ENCODE measurements at places on chromosomes 3 and 15. TPM values are rescaled to one million over a fixed set of nuclear protein-coding genes. Genes with fewer than 3 reads are reported as not detected.
A peak's percentile ranks its signal among the peaks of the same experiment; 100 is the strongest.

DNA sequence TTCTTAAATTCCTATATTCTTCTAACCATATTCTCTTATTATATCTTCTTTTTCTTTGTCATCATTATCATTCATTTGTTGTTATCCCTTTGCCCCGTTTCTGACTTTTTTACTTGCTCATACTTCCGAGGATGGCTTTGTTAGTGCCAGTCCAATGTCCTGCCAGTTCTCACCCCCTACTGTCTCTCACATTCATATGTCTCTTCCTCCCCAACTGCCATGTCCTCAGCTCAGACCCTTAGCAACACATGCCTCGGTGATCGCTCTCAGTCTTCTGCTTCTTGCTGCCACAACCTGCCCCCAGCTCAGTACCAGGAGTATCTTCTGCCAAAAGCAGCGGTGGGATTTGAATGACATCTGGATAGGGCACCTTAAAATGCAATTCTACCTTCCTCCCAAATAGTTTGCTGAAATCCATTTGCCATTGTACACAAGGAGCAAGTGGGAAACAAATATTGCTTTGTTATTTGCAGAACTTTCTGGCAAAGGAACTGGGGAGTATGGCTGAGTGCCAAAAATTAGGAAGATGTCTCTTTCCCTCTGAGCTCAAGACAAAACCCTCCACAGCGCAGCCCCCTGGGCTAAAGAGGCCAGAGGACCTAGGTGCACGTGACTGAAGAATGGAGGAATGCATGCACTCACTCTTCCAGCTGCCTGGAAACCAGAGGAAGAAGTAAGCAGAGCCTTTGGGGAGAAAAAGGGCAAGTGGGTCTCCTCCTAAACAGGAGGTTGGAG is 57.7 kb upstream of the CTNNB1 start:
- no peak for DNase-seq

DNA sequence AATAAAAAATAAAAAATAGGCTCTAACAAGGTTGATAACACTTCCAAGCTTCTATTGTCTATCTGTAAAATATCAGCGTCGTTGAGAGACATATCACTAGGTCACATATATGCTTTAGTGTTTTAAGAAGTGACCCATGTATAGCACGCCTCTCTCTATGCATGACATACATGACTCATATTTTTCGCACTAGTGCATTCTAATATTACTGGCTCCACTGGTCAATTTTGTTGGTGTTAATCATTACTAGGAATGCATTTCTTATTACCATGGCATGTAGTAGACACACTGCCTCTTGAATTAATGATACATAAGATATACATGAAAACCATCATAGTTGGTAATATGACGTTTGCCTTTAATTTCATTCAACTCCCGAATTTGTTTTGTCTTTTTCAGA is 203.1 kb downstream of the CHL1 start:
- DNase-seq = no peak

DNA sequence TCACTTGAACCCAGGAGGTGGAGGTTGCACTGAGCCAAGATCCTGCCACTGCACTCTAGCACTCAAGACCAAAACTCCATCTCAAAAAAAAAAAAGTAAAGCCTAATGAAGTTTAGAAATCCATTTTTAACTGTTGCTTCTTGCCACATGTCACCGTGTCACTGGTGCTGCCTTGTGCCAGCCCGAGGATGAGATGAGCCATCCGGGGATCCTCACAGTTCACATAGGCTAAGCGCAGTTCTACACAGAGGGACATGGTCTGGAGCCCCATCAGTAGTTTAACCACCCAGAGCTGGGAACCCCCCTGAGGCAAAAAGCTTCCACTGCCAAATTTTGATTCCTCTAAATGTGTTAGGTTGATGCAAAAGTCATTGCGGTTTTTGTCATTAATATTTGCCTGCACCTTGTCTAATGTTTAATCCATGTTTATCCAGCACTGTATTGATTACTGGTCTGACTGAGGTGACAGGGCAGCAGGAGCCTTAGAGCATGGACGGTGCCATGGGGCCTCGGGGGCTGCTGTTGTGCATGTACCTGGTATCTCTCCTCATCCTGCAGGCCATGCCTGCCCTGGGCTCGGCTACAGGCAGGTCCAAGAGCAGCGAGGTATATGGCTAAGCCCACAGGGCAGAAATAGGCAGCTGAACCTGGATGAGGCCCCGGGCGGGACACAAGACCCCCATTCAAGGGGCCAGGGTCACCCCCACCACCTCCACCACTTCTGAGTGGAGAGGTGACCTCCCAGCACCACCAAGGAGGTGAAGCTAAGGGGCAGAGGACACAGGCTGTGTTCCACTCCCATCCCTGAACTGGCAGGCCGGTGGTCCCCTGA is at the start of gene ITIH1:
ITIH1 (plus strand) TSS at position 473 of the 832 bp plus-strand sequence; CDS start at position 490, 17 bp downstream.
- DNase-seq = no peak

- DNase-seq = no peak
Measured at GRCh38 chr15:45544266-45545023, 21.9 kb upstream of the SLC30A4 start.

DNA sequence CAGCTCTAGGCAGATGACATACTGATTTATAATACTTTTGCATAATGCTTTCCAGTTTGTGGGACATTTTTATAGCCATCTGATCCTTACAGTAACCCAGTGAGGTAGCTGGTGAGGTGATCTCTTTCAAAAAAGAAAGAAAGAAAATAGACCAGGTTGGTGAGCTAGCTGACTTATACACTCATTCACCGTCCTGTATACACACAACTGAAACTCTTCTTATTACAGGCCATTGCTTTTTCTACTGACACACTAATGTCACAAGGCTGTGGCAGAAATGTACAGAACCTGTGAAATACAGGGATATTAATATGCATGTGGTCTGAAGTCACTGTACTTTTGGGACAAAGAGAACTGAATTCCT is 150.2 kb upstream of the BHLHE40 start:
- DNase-seq = no peak

DNA sequence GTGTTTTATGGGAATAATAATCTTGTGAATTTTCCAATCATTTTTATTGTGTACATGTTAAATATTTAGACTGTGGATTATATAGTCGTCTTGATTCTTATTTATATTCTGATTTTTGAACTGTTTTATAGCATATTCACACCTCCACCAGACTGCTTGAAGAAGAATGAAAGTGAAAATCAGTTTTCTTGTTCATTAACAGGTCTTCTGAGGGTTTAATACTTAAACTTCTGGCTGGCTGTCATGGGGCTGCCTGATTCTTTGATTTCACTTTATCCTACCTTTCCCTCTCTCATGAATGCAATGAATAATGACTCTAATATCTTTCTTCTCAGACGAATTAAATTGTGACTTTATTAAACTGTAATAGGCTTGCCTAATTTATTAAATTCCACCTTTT is 56.2 kb downstream of the ATP2C1 start:
- no peak for DNase-seq

- DNase-seq = no peak
Measured at GRCh38 chr3:24290596-24290995, 204.1 kb downstream of the THRB start.

DNA sequence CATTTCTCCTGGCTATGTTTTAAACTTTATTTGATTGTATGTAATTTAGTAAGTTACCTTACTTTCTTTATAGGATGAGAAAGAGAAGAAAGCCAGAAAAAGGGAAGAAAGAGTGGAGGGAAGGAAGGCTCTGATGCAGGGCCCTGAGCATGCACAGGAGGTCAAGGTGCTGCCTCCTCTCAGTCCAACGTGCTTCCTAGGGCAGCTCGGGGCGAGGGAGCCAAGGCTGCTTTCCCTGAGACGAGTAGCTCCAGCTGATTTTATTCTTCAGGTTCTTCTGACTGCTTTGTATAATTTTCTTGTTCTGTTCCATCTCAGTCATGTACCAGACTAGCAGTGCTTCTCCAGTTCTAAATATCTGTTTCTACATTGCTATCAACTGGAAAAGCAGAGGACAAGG is 3.4 kb downstream of the CORO2B start:
- no peak for DNase-seq

DNA sequence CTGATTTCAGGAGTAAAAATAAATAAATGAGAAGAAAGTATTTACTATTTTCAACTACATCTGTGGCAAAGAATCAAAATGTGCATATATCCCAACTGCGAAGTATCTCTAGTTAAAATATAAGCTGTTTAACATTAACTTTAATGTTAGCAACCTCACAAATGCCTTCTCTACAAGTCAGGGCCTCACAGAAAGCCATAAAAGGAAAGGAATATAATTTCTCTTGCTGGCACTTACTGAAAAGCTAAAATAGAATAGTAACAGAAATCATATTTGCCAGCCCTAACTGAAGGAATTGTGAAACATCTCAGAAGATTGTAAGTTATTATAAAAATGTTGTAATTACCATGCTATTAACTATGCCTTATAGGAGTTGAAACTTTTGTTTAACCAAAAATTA is 65.1 kb upstream of the MBNL1 start:
- no peak for DNase-seq

DNA sequence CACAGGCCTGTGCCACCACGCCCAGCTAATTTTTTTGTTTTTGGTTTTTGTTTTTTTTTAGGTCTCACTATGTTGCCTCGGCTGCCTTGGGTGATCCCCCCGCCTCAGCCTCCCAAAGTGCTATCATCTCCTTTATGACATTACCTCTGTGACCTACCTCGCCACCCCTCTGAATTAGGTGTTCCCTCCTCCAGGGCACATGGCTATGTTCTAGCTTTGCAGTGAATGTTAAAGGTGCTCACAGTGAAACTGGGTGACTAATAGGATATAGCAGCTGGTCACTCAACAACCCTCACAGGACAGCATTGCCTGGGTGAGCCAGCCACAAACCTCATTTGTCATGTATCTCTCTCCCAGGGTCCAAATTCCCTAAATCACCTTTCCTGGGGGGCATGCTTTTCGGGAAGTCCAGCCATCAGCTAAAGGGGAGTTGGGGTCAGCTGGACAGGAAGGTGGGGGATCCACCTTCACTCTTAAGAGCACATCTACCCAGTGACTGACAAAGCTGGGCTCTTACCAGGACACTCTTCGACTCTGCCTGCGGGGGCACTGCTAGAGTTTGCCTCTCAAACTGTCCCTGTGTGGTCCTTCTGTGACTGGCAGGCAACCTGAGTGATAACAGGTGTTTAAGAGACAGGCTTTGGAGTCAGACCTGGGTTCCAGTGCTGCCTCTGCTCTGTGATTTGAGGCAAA is 1.6 kb upstream of the TTLL3 start:
- DNase-seq = peak; percentile 44

DNA sequence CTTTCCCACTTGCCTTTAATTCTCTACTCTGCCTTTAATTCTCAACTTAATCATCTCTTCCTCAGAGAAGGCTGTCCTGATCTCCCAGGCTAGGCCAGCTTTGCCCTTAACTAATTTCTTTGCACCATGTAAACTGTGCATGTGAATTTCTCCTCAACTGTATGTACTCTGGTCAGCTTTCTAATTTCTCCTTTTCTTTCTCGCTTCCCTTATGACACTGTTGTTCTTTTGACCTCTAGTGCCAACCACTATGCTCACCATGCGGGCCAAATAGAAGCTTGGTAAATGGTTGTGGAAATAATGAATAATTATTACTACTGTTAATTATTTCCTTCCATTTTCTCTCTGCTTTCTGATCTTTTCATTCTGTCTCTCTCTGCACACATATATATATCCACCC is 269.0 kb upstream of the CRBN start:
- DNase-seq = no peak

DNA sequence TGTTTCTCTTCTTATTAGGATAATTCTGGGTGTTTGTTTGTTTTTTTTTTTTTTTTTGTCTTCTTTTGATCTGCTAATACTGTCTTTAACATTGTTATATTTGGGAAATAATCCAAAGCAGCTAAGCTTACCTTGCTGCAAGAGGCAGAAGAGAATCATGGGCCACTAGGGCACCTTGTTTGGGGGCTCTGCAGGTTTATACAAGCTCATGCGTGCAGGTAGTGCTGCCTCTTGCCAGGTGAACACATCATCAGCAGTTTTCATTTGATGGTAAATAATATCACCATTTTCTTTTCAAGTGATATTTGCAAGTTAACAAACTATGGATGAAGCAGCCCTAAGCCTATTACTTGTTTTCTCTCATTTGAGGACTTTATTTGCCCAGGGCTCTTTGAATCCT is 37.9 kb downstream of the MAP3K13 start:
- DNase-seq = no peak

DNA sequence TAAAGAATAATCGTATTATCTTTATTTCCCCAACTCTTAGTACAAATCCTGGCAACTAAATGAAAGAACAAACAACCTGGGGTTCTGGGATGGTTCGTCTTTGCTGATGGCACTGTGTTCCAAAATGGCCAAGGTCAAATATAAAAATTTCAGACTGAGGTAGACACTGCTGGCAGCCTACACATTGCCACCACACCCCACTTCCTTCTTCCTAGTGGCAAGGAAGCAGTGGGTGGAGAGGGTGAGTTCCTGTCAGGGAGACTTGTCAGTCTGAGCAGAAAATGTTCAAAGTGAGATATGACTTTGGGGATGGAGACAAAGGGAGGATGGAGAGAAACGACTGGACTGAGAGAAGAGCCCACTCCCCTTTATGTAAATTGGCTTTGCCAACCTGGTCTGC is 69.6 kb downstream of the LMCD1 start:
- no peak for DNase-seq

DNA sequence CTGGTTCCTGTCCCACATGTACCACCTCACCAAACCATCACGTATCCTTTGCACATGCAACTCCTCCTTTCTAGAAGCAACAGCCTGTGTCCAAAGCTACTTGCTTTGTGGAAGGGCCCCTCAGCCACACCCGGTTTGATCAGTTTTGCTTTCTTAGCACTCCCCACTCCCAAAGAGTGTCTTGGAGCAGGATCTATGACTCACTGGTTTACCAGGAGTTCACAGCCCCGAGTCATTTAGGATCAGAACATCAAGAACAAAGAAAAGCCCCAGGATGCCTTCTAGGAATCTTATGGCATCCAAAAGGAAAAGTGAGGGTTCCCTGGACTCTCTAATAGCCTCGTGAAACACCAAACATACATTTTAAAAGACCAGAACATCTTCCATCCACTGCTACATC is 50.7 kb upstream of the IGF1R start:
- peak; percentile 9 for DNase-seq

NR2E3 gene
- total RNA-seq = not detected

KBTBD8 gene
- 6.2 TPM for total RNA-seq

SLC28A1 gene
- total RNA-seq = not detected

ISL2 gene
- total RNA-seq = 3.4 TPM

MED12L gene
- 0.12 TPM for total RNA-seq

AADACL2 gene
- not detected for total RNA-seq

MCF2L2 gene
- not detected for total RNA-seq

NMD3 gene
- total RNA-seq = 85.9 TPM

POTEB2 gene
- not detected for total RNA-seq

WDR82 gene
- 54.7 TPM for total RNA-seq

PATL2 gene
- total RNA-seq = 1.1 TPM
